Substantia nigra (tissue), 51 donors: ENCODE measurements at places on chromosomes 11 and 22.
A peak's percentile ranks its signal among the peaks of the same experiment; 100 is the strongest.

DNA sequence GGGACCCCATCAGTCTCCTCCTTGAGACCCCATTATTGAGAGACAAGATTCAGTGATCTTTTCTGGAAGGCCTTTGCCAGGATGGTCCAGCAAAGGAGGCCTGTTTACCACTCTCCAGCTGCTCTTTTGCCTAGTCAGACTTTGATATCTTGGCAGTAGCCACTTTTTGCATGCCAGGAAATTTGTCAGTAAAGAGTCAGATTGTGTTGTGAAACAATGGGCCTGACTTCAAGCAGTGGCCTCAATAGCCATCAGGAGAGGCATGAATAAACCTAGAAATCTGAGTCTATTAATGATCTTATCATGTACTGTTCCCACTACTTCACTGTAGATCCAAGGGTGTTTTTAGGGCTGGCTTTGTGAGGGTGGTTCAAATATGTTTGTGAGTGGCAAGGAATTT is 479.4 kb downstream of the JRKL start:
- no peak for DNase-seq

DNA sequence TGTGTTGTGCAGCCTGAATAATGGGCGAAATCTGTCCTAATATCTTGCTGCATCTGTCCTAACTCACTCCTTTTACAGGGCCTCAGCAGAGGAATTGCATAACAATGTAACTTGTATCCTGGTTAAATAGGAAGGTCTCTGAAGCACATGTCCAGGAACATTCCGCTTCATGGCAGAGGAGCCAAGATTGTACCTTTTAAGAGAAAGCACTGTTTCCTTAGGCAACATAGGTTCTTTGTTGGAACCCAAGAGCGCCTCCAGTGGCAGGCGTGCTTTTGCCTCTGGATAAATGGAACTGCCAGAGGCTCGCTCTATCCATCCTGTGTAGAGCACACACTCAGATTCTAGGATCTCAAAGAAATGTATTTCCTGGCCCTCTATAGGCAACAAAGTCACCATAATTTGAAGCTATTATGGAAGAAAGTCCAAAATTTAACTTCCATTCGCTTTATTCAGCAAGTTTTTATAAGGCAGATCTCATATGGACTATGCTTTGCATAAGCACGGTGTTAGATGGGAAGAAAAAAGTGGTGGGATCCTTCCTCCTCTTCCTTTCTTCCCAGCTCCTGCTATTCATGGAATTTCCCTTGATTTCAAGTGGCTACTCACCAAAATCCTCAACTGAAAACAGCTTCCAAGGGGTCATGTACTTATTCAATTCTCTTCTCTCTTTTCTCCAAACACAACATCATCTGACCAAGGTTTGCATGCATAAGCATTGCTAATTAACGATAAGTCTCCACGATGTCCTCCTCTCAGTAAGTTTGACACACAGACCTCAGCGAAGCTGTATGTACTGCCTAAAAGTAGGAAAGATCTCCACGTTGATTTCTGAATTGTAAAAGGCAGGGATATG is at the start of gene BLID:
Gene BLID (minus strand): TSS at position 692 of the 856 bp plus-strand sequence. CDS start 293 bp downstream, at position 399.
- no peak for DNase-seq

DNA sequence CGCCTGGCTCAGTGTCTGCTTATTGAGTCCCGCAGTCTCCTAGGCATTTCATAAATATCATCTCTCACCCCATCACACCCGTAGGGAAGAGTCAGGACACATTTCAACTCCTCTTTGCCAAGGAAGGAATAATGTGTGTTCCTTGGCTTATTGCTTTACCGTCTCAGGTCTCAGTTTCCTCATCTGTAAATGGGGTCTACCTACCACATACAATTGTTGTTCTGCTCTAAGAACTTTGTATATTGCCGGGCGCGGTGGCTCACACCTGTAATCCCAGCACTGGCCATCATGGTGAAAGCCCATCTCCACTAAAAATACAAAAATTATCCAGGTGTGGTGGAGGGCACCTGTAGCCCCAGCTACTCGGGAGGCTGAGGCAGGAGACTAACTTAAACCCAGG is 3.1 kb upstream of the THRSP start:
- no peak for DNase-seq

DNA sequence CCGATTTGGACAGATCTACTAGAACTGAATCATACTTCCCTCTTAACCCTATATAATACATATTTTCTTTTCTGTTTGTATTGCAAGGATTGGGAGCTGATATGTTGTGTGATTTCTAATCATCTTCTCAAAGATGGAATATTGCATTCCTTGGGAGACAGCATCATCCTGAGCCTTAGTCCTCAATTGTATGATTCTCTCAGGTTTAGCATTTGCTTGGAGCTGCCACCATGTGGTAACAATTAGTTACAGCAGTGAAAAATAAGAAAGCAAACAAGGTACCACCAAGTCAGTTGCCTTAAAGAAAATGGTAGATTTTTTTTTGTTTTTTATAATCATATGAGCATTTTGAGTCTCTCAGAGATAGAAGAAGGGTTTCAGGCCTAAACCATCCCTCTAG is 11.9 kb downstream of the SNX19 start:
- DNase-seq, result no peak

DNA sequence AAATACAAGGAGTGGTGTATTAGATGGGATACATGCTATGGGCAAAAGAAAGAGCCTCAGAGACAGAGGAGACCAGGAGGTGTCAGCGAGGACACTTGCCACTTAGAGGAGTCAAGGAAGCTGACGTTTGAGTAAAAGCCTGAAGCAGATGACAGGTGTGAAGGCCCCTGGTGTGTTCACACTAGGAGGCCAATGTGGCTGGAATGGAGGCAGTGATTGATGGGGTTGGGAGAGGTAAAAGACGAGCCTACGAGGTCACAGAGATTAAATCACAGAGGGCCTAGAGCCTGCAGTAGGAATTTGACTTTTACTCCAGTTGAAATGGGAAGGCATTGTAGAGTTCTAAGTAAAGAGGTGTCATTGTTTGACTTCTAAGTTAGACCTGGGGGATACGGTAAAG is 12.0 kb upstream of the GDPD5 start:
- DNase-seq, result no peak

DNA sequence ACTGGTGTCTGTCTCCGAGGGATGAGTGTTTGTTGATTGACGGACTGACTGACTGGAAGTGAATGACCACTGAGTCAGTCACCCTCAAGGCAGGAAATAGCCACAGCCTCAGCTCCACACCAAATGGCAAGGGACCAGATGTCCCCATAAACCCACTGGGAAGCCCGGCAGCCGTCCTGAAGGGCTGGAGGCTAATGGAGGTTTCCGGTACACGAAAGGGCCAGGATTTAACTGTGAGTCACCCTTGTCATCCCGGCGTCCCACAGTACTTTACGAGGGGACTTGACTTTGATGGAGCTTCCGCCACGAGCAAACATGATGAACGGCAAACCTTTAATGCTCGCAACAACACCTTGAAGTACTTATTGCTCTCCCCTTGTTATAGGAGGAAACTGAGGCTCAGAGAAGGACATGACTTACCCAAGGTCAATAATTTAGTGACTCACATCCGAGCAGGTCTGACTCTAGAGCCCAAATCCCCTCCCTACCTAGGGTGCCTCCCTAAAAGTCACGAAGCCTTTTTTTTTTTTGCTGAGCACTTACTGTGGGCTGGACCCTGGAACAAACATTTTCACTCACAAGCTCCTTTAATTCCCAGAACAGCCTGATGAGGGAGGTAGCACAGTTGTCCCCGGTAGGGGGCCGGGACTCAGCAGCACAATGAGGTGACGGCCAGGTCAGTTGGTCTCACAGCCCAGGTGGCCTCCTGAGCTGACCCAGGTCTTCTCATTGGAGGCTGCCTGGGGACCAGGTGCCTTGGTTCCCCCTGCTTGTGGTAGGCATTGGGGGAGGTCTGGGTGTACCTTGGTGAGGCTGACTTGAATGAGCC is 25.2 kb upstream of the GCAT start:
- DNase-seq, result no peak

DNA sequence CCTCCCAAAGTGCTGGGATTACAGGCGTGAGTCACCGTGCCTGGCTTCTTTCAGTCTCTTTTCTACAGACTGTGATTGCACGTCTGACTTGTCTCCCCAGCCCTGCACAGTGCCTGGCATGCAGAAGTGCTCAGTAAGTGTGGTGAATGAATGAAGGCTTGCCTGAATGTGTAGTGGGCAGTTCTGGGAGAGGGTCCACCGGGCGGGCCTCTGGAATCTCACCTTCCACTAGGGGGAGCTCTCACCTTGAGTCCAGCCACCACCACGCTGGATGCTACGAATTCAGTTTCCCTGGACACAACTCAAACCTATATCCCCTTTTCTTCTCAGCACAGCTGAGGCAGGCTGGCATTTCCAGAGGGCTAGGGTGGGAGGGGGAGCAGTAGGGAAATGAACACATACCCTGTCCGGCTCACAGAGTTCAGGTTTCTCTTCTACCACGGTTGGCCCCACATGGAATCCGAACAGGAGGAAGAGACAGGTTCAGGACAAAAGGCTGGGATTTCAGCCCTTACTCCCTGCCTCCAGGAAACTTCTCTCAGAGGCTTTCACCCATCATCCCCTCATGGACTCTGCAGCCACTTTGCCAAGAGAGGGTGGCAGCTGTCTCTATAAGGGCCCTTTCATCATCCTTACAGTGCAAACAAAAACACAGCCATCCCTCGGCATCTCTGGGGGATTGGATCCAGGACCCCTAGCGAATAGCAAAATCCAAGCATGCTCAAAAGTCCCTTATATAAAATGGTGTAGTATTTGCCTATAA is 86.8 kb downstream of the NECTIN1 start:
- no peak for DNase-seq

DNA sequence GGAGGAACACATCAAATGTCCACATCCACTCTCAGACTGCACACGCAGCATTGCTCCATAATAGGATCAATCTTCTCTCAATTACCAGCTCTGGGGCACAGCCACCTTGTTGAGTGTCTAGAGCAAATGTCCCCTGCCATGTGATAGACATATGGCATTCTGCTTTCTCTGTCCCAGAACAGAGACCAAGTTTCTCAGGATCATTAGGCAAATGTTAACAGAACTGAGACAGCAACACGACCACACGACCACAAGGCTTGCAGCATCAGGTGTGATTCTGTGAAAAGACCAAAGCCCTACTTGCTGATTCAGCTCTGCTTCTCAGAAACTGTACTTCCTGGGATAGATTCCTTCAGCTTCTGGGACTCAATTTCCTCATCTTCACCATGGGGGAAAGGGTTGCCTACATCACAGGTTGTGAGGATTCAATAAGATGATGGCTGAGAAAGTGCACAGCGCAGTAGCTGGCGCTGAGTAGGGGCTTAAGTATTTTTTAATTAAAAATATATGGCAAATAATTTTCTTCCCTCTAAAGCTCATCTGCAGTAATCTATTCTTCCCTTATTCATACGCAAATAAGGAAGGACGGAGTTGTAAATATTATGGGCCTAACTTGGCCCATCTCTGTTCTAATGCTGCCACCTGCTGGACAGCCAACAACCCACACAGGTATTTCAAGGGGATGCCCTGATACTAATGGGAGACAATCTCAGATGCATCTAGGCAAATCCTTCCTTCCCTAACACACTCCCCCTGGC is 54.3 kb upstream of the USP47 start:
- peak; percentile 59 for DNase-seq

- no peak for DNase-seq
Observed at GRCh38 chr22:22349455-22349836, 104.9 kb downstream of the VPREB1 start.

DNA sequence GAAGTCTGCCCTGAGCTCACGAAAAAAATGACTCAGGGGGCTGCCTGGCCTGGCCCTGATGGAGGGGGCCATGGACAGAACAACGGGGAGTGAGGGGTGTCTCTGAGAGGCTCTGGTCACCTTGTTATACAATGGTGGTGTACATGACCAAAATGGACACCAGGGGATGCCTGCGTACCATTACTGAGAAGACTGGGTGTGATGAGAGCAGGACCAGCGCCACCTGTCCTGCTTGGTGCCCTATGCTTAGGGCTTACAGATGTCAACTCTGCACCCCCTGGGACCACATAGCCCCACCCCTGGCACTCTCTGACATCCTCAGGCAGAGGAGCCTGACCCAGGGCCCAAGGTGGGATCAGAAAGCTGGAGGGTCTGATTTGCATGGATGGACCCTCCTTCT is 104.8 kb downstream of the ZNF280B start:
- no peak for DNase-seq

GRCh38 chr11:67289651-67290479 is 762 bp downstream of the ANKRD13D start:
- no peak for DNase-seq

DNA sequence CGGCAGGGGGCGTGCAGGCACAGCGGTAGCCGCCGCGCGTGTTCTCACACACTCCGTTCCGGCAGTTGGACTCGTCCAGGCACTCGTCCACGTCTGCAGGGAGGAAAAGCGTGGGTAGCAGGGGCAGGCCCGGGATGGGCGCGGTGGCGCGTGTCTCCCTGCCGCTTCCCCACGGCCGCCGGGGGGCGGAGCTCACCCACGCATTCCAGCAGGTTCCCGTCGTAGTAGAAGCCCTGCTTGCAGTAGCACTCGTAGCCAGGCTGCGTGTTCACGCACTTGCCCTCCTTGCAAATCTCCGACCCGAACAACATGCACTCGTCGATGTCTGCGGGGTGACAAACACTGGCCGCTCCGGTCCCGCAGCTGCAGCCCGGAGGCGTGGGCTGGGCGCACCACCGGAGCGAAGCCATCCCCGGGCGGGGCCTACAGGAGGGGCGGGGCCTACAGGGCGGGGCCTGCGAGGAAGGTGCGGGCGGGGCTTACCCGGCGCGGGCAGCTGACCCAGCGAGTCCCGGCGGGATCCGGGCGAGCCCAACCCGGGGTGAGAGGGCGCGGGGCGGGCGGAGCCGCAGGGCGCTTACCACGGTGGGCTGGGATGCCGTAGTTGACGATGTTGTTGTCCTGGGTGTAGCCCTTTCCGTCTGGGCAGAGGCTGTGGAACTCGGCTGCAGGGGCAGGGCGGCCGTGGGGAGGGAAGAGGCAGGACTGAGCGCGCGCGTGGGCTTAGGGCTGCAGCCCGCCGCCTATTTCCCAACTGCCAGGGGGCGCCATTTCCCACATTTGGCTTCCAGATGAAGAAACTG is 15.6 kb downstream of the SCYL1 start:
- DNase-seq, result peak; percentile 94

DNA sequence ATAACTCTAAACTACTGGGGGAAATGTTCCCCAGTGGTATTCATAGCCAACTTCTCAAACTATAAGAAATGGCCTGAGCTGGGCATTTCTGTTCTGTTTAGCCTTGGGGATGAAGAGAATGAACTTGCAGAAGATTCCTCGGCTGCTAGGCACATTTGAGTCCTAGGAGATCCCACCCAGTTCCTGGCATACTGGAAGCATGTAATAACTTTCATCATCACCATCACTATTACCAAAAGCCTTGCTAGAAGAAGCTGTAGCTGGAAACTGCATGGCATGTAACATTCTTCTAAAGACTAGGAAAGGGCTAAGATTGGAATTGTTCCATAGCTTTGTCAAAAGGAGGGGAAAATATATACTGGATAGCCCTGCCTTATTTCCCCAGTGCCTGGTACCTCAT is 40.1 kb upstream of the SLC1A2 start:
- DNase-seq, result no peak
